ENCODE measurements at places on chromosomes 12 and 14.

- no peak for DNase-seq
These were observed 2.0 kb upstream of the ZNF410 start for GRCh38 chr14:73884438-73885190.

DNA sequence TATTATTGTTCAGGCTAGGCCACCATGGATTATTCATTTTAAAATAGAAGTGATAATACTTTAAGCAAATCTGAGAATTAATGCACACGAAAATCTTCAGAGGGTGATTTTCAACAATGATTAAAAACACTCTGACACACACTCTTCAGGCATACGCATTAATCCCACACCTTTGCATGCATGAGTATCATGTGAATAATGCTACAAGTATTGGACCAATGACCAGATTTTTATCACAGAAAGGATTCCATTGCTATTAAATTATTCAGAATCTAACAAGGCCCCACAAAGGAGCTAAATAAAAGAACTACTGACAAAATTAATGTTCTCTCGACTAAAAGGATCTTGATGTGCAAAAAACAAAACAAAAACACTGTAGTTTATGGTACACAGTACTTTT is 11.1 kb downstream of the EPS8 start:
- DNase-seq: no peak

DNA sequence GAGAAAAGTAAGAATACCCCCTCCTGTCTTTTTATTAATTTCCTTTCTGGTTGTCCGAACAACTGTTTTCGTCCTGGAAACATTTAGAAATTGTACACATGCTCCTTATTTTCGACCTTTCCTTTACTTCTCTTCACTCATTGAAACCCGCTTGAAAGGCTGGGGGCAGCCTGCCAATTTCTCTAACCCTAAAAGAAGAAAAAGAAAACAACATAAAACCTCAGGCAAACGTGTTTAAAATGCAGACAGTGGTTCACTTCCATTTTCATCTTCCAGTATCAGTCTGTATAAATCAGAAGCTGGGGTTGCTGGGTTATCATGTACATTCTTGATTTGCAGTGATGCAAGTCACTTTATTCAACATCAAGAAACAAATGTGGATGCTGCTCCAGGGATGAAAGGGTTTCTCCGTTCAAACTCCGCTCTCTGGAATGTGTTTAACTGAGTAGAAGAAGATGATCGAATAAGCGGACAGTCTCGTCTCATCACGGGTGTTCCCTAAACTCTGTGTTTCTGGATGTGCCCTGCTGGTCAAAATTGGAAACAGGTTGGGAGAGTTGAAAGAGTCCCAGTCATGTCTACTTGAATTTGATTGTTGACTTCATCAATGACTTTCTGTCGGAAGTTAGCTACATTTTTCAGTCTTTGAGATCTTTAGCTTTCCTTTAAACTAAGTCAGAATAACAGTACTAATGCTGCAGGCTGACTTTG is 1042.2 kb downstream of the BCL11B start:
- no peak for DNase-seq

DNA sequence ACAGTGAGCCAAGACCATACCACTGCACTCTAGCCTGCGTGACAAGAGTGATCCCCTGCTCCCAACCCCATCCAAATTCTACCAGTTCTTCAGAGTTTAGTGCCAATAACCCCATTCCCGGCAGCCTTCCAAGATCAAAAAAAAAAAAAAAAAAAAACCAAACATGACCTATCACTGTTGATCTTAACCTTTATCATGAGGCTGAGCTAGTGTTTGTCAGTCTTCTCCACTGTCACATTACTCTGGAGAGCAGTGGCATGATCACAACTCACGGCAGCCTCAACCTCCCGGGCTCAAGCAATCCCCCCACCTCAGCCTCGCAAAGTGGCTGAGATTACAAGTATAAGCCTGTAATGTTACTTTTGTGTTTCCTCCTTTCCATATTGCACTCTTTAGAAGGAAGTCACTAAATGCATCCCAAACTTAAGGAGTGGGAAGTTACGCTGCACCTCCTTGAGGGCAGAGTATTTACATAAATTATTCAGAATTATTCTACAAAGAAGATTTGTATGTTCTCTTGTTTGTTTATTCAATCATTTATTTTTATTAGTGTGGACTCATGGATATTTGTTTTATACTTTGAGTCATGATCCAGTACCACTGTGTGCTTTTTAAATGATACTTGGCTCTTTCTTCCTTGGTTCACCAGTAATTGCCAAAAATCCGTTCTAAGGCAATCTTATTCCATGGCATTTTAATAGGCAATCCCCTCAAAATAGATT is 31.5 kb upstream of the FAM222A start:
- no peak for DNase-seq

- no peak for DNase-seq
These were observed 11.4 kb upstream of the SLC8B1 start for GRCh38 chr12:113346353-113346752.

DNA sequence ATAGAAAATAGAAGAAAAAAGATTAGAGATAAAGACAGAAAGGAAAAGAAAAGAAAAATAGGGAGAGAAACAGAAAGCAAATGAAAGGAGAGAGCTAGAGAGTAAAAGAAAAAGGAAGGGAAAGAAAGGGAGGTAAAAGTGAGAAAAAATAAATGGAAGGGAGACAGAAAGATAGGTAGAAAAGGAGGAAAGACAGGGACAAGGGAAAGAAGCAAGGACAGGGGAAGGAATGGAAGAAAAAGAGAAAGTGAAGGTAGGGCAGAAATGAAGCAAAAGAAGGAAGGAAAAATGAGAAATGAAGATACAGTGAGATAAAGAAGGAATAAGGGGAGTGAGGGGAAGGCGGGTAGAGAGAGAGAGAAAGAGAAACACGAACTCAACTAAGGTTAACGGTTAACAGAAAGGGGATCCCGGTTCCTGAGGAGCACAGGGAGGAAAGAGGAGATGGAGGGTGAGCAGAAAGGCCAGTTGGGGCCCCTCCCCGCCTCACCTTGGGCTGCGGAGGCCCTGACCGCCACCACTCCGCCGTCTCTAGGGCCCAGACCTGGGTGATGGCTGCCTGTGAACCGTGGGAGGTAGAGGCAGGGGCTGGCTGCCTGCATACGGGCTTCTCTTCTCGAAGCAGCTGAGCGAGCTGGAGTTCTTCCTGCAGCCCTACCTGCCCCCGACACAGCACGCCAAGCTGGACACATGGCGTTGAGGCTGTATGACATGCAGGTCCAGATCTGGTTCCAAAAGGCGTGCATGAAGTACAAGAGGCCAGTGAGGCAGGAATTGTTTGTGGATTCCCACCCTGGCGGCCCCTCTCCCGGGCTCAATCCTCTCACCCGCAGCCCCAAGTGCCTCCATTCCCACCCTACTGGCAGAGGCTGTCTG is 59.5 kb downstream of the SMUG1 start:
- DNase-seq: no peak

- DNase-seq: no peak
These were observed 6.7 kb downstream of the LRP1 start for GRCh38 chr12:57134949-57135348.

GRCh38 chr12:52215587-52216031 is 17.4 kb upstream of the KRT7 start:
- no peak for DNase-seq

DNA sequence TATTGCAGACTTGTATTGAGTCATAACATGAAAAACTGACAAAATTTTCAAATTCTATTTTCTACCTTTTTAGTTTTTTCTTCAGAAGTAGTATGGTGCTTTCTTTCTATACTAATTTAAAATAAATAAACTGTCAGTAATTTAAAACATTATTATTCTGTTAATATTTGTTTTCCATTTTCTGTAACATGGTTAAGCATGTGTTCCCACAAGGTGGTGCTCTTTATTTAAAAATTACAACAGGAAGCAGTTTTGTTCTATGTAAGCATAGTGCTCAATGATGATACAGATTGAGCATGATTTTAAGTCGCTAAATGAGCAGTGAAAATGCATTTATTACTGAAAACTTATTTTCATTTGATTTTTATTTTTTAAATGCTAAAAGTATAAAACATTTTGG is 114.6 kb downstream of the PPFIA2 start:
- DNase-seq: peak; percentile 42

DNA sequence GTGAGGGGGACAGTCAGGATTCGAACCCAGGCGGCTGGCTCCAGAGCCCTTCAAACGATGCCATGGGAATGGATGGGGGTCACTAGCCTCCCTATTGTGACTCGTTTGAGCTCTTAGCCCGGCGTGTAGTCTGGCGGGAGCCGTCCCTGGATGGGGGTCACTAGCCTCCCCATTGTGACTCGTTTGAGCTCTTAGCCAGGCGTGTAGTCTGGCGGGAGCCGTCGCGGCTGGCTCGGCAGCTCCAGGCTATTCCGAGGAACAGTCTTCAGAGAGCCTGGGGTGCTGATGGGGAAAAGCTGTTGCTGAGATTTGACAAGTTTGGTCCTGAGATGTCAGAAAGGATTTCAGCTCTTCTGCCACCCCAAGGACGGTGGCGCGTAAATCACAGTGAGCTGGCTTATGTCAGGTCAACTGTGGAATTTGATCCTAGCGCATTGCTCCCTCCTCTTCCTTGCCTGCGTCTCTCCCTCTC is 58.3 kb downstream of the CALM1 start:
- DNase-seq: peak; percentile 70

DNA sequence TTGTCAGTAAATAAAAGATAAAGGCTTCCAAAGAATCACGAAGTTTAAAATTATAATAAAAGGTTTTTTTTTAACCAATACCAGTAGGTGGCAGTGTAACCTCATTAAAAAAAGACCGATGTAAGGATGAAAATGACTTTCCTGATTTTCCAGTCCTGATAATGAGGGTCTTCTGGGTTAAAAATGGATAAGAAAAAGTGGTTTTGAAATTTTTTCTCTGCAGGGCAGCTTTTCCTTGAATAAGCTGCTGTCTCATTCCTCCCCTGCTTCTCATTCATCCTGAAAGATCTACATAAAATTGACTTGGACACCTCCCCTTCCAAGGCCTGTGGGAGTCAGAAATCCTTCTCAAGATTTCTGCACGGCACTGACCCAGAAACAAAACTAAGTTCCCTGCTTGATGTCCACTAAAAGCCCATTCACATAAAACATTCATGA is 58.9 kb upstream of the FBXO33 start:
- peak; percentile 61 for DNase-seq

GRCh38 chr12:13435235-13435933 is 238.9 kb downstream of the EMP1 start:
- no peak for DNase-seq
